ENCODE measurements at places on chromosomes 13 and 19.
A peak's percentile ranks its signal among the peaks of the same experiment; 100 is the strongest.

- DNase-seq, result no peak
Observed at GRCh38 chr13:49348751-49349150, 95.1 kb downstream of the CAB39L start.

- no peak for DNase-seq
Observed at GRCh38 chr13:71524245-71524612, 342.8 kb downstream of the DACH1 start.

DNA sequence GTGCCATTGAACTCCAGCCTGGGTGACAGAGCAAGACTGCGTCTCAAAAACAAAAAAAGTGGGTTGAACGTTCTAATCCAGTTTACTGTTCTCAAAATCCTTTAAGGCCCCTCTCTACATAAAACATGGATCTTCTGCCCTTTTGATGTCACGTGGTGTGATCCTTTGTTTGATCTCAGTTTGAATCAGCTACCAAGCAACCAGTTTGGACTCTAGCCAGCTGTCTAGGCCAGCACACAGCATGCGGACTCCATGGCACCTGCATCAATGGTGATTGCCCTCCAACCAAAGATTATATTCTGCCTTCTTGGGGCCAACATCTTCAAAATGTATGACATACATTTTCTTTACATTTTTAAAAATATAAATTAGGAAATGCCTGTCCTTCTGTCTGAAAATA lies 365.4 kb downstream of the NDFIP2 start:
- no peak for DNase-seq

DNA sequence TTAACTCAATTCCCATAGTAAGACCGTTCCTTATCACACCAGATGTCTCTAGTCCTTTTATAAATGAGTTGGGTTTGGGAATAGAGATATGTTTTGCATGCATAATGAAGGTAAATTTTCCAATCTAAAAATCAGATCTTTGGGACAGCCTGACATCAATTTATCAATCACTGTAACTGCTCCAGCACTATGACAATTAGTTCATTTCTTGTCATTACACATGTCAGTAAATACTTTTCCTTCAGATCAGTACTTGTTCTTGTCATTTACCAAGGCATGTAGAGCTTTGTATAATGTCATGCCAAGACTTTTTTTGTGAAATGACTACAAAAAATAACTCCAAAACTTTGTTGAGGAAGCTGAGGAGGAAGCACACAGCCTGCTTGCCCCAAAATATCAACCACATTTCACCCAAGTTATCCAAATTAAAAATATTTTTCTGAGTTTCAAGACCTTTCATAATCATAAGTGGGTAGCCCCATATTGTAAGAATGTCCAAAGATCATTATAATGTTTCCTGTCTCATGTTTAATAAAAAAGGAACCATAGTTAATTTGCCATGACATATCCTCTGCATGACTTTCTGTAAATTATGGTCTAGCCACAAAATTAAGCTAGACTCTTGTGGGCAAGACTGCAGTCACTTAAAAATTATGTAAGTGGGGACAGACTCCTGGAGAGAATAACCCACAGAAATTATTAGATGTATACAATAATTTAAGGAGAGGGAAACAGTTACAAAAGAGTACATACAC lies 586.8 kb downstream of the TBC1D4 start:
- DNase-seq, result no peak

- no peak for DNase-seq
Observed at GRCh38 chr13:103133556-103133955, 67.3 kb upstream of the SLC10A2 start.

DNA sequence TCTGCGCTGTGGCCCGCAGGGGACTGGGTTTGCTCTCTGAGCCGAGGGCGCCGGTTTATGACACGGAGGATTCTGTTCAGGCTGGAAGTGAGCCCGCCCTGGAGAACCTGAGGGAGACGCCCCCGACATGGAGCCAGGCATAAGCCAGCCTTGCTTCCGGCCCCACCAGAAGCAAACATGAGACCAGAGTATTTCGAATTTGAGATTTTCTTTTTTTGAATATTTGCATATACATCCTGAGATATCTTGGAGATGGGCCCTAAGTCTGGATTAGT lies 72.9 kb downstream of the KDM4B start:
- DNase-seq, result no peak

- no peak for DNase-seq
Observed at GRCh38 chr13:31697290-31697689, 42.0 kb upstream of the RXFP2 start.

GRCh38 chr13:30257468-30258099 lies 49.8 kb downstream of the KATNAL1 start:
- DNase-seq, result no peak

GRCh38 chr19:1453525-1454364 lies 3.8 kb downstream of the APC2 start:
- no peak for DNase-seq

GRCh38 chr19:45164577-45165335 lies 4.0 kb upstream of the NKPD1 start:
- DNase-seq, result no peak

- no peak for DNase-seq
Observed at GRCh38 chr13:45120967-45121831, 889 bp downstream of the GTF2F2 start.

GRCh38 chr19:13099073-13099999 lies 3.3 kb downstream of the LYL1 start:
- DNase-seq, result no peak

DNA sequence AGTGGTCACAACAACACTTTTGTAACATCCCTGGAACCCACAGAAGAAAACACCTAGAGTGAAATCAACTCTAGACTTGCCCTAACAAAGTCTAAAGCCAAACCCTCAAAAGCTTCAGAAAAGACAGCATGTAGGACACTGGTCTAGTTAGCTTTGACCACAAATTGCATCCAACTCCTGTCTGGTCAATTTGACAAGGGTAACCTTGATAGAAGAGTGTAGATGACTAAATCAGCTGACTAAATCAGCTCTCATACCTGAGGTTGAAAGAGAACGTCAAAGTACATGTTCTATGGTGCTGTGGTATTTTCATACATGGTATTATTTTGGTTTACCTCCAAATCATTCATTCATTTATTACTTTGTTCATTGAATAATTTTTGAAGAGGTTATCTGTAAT lies 272.8 kb downstream of the KLF5 start:
- no peak for DNase-seq

DNA sequence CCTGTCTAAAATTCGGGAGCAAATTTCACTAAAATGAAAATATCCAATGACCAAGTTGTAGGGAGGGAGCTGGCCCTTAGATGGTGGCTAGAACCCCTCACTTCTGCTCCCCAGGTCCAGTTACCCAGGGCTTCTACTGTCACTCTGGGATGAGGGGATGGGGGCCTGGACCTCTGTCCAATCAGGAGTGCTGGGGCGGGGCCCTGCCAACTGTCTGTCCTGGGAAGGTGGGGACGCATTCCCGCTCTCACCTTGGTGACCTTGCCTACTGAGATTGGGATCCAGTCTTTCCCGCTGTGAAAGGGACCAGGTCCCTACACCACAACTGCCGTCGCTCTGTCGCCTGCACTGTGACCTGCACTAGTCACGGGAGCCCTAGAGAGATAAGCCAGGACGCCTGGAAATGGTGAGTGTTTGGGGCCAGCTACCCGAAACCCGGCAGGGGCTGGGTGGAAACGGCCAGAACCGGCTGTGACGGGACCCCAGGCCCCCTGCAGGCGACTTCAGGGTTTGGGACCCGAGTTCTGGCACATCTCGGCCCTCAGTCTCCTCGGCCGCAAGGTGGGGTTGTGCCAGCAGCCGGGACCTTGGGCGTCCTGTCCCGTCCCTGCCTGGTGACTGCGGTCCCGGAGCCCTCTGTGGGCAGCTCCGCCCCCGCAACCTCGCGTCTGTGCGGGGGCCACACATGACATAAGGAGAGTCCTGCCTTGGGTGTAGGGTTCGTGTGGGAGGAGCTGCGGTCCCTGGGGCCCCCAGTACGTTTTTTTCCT lies 22.8 kb downstream of the ZNF20 start:
- DNase-seq, result no peak

- DNase-seq, result no peak
Observed at GRCh38 chr13:102913914-102914313, 68.1 kb downstream of the ERCC5 start.

- DNase-seq, result no peak
Observed at GRCh38 chr13:93811071-93811737, 584.6 kb downstream of the GPC6 start.

DNA sequence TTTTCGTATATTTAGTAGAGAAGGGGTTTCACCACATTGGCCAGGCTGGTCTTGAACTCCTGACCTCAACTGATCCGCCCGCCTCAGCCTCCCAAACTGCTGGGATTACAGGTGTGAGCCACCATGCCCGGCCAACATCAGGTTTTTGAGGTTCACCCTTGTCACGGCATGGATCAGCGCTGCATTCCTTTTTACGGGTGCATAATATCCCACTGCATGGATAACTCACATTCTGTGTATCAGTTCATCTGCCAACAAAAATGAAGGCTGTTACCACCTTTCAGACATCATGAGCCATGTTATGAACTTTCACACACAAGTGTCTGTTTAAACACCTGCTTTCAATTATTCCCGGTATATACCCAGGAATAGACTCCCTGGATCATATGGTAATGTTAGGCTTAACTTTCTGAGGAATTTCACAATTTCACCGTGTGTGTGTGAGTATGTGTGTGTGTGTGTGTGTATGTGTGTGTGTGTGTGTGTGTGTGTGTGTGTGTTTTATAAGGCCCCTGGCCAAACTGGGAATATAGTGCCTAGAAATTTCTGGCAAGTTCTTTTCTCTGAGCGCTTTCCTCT lies 52.2 kb downstream of the AP1M1 start:
- DNase-seq, result peak; percentile 37
